IPS DF 6.9 (cell line): ENCODE measurements at places on chromosomes 3 and 15.

DNA sequence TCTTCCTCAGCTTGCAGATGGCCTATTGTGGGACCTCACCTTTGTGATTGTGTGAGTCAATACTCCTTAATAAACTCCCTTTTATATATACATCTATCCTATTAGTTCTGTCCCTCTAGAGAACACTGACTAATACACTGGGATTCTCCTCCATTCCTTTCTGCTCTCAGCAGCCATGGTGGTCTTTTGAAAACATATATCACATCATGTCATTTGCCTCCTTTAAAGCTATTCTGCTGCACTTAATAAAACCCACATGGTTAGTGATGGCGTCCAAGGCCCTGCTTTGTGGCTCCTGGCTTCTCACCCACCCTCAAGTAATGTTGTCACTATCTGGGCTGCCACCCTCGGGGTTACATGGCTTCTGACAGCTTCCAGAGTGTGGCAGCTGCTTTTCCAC, 169.5 kb downstream of the CADPS start:
- no peak for DNase-seq

DNA sequence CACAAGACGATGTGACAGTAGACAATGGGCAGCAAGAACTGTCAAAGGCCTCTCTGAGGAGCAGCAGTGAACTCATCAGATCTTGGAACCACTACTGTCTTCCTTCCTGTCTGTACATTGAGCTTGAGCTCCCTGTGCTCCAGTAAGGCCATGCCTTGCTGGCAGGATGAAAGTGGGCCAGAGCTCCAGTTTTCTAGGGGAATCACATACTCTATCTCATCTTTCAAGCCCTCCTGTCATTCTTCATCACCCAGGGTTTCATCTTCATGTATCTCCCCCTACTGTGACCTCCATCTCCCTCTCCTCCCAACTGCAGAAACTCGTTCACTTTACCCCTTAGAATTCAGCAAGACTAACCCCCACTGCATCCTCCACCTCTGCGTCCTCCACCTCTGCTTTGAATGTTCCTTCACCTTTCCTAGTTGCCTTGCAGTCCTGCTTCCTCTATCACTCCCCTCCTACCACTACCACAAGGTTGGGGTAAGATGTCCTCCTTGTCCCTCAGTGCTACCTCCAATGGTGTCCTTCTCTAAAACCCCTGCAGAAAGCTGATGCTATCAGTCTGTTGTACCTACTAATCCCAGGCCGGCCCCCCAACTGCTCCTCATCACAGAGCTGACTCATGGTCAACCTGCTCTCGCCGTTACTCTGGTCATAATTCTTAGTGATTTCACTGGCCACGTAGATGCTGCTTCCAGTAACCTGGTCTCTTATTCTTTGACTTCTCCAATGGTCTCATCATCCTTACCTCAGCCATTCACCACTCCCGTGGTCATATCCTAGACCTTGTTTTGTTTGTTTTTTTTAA, 22.3 kb downstream of the NKIRAS1 start:
- no peak for DNase-seq

GRCh38 chr15:38844736-38845135, 280.1 kb upstream of the RASGRP1 start:
- no peak for DNase-seq

DNA sequence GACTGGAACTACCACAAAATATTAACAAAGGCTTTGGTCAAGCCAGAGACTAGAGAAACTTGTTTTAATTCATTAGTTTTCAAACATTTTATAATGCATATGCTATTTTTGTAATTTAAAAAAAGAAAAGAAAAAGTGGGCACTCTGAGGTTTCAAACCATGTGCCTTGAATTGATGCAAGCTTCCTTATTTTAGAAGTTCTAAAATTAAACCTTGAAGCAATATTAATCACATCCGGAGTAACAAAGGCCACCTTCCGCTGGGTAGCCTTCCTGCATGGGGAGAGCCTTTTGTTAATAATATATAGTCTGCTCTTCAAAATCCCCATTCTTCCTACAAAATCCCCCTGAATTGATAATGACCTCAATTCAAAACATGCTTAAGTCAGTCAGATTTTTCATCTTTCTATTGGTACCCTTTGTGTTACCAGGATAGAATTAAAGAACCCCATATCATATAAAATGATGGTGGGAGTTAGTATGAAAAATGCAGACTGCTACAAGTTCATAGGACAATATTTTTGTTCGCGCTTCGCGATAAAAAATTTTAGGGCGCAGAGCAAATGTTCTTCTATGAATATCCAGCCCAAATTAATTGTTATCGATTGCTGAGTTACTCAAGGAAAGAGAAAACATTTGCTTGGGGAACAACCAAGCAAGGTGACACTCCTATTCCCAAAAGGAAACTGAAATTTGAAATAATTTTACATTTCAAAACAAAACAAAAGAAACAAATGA, 30.6 kb downstream of the LDHAL6B start:
- DNase-seq: no peak

GRCh38 chr3:142946861-142947260, 16.6 kb downstream of the PAQR9 start:
- DNase-seq: no peak

- DNase-seq: no peak
Measured at GRCh38 chr15:73779974-73780373, 26.8 kb upstream of the INSYN1 start.

GRCh38 chr3:12286927-12287726, 1.7 kb upstream of the PPARG start:
- DNase-seq: no peak

DNA sequence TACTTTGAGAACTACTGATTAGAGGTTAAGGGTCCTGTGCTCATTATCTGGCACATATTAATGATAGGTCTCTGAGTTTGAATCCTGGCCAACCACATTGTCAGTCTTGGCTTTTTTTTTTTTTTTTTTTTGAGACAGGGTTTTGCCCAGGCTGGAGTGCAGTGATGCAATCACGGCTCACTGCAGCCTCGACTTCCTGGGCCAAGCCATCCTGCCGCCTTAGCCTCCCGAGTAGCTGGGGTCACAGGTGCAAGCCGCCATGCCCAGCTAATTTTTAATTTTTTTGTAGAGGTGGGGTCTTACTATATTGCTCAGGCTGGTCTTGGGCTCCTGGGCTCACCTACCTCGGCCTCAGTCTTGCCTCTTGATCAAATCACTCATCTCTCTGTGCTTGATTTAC, 547 bp upstream of the PCCB start:
- no peak for DNase-seq

DNA sequence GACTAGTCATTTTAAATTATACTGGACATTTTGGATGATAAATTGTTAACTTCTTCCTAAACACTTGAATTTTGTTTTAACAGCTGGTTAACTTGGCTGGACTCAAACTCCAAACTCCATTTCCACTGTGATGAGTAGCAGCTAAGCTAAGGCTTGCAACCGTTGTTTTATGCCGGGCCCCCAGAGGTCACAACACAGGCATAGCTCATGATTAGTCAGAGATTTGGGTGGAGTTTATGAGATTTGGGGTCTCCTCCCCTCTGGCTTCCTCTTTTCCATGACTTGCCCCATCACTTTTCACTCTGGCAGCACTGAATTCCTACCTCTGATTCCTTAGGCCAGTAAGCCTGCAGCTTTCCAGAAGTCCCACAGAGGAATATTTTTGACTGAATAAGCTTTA, 12.8 kb downstream of the THAP10 start:
- DNase-seq: no peak

- no peak for DNase-seq
Measured at GRCh38 chr3:33071181-33071580, 25.8 kb downstream of the GLB1 start.

- DNase-seq: peak; percentile 88
Measured at GRCh38 chr3:48635222-48636021, at the start of gene SLC26A6. Gene SLC26A6, minus strand, starts transcription at chr3:48635461. Its CDS starts 68 bp downstream, at chr3:48635393.

DNA sequence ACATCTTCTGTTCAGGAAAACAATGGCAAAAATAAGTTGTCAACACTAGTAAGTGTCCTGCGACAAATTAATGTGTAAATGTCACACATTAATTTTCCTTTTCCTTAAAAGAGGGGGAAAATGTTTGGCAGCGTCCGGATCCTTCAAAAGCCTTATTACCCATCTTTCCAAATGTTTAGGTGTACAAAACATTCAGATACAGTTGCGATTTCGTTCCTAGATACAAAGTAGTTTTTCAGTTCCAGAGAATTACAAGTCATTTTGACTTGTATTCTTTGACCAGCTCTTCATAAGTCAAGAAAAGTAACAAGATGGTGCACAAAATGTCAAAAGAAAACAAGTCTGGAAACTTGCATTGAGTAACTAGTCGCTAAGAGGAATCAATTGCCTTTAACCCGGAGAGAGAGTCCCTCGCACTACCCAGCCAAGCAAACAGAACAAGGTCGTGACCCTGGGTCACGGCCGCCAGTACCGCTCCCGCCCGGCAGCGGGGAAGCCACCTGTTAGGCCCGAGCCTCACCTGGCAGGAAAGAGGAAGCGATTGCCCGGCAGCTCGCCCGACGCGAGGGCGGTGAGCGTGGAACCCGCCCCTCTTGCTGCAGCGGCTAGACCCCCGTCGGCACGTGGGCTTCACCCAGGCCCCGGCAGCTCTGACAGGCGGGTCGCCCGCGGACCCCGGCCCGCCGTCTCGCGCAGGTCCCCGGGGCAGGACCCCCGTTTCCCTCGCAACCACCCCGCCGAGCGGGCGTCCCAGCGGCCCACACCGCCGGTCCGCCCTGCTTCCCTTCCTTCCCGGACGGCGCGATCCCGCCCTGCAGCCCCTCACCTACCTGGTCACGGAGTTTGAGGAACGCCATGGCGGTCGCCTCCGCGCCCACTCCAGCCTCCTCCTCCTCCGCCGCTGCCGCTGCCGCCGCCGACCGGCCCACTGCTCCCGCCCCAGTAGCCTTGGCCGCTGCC, 61.0 kb upstream of the ANKRD28 start:
- no peak for DNase-seq

- DNase-seq: no peak
Measured at GRCh38 chr15:57505056-57505715, 86.5 kb upstream of the MYZAP start.

DNA sequence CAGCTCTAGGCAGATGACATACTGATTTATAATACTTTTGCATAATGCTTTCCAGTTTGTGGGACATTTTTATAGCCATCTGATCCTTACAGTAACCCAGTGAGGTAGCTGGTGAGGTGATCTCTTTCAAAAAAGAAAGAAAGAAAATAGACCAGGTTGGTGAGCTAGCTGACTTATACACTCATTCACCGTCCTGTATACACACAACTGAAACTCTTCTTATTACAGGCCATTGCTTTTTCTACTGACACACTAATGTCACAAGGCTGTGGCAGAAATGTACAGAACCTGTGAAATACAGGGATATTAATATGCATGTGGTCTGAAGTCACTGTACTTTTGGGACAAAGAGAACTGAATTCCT, 150.2 kb upstream of the BHLHE40 start:
- no peak for DNase-seq
